ENCODE measurements at places on chromosomes 5 and 9.

DNA sequence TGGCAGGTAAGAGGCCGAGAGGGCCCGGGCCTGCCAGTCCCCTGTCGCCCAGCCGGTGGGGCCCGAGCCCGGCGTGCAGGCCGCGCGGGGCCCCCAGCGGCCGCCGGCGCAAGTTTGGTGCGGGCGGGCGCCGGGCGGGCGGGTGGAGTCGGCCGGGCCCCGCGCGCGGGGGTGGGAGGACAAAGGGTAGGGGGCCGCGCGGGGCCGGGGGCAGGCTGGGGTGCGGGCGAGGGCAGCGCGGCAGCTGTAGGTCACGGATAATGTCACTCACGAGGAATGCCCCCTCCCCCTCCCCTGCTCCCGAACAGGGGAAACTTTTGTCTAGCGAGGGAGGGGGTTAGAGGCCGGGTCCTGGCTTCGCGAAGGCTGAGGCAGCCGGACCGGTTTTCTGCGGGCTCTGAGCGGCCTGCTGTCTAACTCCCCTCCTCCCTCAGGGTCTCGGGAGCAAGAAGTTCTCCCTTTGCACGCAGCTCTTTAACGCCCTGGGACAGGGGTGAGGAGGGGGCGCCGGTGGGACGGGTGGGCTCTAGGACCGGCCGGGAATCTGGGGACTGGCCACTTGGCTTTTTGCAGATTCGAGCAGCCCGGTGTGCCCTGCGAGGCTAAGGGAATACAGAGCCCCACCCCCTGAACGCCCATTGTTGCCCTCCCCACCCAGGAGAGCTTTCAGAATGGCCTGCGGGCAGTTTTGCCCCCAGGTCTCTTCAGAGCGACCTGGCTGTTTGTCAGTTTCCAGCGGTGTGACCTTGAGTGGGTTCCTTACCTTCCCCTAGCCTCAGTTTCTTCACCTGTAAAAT lies 21.3 kb upstream of the NDST1 start:
- peak; percentile 69 for DNase-seq

GRCh38 chr5:115432691-115433090 lies 111.9 kb downstream of the FEM1C start:
- no peak for DNase-seq

DNA sequence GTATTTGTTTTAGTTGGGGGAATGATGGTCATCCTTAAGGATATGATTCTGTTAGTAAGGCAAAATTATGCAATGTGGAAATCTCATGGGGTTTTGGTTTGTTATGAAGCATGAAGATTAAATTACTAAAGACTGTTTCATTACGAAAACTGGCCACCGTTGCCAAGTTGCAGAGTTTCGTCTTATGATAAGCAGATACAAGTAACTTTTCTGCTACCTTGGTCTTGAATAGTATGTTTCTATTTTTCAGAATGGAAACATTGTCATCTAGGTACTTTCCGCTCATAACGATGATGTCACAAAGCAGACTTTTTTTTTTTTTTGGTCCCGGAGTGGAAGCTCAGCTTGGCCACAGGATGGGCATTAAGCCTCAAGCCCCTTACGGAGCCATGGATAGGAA lies 4.2 kb downstream of the CCNI2 start:
- DNase-seq: peak; percentile 77

DNA sequence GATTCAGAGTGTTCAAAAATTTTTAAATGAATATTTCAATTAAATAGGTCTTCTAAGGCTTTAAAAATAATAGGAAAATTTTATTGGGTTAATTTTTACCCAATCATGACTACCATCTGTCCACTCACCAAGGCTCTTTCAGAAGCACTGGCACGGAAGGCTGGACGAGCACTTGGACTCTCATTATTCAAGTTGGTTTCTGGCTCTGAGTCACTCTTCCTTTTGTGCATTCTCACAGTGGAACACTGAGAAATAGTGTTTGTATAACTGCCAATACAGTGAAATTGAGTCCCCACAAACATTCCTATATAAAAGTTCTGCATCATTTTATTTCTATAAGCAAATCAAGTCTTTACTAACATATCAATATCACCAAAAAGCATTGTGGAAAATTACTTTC lies 1149.0 kb downstream of the EFNA5 start:
- no peak for DNase-seq

DNA sequence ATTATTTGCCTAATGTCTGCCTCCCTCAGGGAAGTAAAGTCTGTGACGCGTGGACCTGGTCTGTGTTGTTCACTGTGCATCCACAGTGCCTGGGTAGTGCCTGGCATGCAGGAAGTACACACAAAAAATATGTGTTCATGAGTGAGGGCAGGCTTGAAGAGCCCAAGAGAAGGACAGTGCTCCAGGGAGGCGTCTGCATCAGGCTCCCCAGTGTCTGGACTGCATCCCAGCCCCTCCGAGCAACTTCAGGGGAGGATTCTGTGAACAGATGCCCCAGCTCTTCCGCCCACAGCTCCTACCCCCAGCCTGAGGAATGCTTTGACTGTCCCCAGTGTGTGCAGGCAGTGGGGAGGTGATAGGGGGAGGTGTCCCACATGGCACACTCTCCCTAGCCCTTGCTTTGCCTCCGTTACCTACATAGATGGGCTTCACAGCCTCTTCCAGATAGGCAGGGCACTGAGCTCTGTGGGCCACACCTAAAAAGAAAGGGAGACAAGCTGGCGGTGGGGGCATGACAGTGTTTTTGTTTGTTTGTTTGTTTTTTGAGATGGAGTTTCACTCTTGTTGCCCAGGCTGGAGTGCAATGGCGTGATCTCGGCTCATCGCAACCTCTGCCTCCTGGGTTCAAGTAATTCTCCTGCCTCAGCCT lies 25.4 kb downstream of the IRF1 start:
- no peak for DNase-seq

DNA sequence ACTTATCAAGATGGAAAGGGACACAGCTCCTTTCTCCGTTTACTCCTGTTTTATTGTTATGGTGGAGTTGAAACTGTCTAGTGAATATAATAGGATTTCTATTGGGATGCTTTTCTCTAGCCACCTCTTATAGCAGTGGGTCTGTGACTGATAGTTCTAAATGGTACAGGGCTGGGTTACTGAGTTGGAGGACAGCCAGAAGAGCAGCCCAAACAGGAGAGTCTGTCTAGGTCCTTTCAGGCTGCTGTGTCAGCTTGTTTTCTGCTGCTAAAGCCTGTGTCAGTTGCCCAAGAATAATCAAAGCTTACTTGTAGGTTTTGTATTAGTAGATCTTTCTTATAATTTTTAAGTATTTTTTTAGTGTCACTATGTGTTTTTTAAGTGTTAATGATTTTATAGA lies 356.0 kb upstream of the SEMA6A start:
- no peak for DNase-seq

DNA sequence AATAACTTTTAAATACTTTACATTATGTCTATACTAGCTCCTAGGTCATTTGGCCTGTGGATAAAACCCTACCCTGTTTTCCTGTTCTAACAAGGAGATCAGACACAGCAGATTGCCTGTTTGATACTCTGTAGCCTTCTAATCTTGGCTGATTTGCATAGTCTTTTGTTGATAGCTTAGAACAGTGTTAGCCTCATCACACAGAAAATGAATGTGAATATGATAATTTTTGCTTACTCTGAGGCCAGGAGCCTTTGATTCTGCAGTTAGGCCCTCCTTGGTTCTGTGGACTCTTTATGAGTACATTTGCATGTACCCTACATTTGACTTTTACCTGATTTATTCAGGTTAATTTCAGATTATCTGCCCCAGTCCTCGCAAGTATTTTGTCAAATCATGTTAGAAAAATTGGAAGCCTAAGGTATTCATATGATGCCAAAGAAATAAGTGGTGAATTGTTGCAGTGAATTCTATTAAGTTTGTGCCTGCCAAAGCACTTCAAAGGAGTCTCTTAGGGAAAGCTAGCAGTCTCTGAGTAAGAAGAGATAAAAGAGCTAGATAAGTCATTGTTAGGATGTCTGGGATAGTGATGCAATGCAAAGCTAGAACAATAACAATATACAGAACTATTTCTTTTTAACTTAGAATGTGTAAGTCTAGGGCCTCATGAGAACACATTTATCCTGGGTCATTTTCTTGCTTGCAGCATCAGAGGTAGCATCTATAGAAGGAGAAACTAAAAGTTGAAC lies 56.4 kb downstream of the SCAMP1 start:
- no peak for DNase-seq

DNA sequence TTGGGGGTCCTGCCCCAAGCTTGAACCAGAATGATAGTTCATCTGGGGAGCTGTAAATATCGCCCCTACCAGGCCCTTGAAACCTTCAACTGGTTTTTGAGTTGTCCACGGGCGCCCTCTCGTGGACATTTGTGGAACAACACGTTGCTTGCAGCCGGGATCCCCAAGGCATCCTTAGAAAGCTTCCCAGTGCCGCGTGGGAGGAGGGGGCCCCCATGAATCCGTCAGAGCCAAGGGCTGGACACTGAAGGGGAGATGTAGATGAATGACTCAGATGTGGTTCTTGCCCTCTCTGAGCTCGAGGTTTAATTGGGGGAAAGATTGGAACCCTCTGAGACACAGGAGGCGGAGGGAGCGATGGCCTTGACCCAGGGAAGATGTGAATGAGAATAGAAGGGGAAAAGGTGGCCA lies 31.8 kb upstream of the ORM1 start:
- DNase-seq: peak; percentile 83

- DNase-seq: no peak
These were observed 349.5 kb downstream of the PRR16 start for GRCh38 chr5:120813551-120813950.

DNA sequence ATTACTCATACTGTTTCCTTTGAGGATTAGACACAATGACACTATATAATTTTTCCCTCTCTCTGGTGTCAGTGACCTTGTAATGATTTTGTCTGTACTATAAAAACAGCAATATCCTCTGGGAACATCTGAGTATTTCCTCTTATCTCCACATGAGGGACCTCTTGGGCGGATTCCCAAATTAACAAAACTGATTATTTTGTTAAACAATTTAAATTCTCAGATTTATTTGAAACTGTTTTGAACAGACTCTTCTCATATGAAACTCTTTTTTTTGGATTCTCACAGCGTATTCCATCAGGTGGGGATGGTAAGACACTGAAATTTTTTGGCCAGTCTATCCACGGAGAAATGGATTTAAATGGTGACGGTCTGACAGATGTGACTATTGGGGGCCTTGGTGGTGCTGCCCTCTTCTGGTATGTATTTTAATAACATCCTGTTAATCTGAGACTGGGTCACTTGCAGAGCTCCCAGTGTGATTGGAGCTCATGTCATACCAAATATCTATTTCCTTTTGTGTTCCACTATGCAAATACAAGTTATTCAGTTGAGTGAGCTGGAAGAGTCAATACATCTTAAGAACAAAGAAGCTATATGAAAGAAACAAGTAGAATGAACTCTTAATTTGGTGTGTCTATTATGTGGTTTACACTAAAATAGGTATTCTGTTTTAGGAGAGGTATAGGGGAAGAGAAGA lies 73.8 kb upstream of the ITGA2 start:
- peak; percentile 67 for DNase-seq

DNA sequence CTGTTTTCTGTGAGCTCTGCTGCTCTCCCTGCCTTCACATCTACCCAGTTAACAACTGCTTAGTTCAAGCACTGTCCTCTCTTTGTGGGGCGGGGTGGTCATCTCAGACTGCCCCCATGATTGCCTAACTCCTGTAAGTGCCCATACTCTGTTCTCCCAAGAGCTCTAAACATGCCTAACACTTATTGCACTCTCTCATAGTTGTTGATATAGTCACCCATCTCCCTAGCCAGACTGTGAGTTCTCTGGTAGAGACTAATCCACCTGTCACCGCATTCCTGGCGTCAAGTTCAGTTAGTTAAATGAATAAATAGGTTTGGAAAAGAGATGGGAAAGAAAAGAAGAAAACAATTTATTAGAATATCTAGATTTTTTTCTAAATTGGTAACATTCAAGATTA lies 18.3 kb upstream of the MUSK start:
- DNase-seq: peak; percentile 49

DNA sequence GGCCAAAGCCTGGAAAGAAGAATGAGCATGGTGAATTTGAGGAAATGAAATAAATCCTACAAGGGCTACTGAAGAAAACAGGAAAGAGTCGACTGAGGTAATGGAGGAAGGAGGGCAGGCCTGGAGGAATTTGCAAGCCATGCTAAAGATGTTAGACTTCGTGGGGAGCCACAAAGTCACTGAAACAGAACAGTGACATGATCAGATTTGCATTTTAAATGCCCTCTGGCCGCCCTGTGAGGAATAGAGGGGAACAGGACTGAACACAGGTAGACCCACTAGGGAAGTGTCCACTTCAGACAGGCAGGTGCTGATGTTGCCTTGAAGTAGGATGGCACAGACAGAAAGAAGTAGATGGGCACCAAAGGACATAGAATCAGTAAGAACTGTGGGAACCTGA lies 42.8 kb upstream of the RLN1 start:
- no peak for DNase-seq

DNA sequence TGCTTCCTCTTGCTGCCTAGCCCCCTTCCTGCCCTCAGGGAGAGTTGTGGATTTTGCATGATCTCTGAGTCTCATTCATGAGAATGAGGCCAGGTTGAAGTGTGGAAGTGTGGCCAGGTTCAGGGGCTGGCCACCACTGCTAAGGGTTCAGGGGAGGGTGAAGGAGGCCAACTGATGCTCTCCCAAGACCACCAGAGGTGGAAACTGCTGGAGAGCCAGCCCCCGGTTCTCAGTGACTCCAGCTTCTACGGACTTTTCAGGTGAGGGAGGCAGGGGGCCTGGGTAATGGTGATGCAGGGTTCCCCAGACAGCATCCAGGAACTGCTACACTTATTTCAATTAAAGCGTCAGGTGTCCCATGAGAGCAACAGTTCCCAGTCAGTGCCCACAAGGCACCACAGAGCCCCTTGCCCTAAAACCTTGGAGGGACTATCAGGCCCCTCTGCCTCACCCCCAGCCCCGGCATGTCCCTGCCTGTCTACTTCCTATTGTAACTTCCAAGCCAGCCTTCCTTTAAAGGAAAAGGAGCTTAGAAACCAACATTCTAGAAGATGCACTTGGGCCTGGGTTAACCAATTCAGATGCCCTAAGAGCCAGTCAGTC lies 50.1 kb downstream of the AMBP start:
- DNase-seq: no peak

DNA sequence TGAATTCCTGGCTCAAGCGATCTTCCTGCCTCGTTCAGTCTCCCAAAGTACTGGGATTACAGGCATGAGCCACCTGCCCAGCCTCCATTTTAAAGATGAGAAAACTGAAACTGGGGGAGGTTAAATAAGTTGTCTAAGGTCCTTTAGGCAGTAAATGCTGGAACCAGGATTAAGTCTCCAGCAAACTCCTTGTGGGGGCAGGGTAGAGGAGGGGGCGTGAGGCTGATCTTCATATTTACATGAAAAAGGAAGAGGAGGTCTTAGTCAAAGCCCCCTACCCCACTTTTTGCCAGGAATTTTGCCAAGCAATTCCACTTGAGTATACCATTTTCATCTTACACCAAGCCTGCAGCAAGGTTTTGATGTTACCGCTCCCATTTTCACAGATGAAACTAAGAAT lies 76.6 kb upstream of the NR4A3 start:
- DNase-seq: no peak

DNA sequence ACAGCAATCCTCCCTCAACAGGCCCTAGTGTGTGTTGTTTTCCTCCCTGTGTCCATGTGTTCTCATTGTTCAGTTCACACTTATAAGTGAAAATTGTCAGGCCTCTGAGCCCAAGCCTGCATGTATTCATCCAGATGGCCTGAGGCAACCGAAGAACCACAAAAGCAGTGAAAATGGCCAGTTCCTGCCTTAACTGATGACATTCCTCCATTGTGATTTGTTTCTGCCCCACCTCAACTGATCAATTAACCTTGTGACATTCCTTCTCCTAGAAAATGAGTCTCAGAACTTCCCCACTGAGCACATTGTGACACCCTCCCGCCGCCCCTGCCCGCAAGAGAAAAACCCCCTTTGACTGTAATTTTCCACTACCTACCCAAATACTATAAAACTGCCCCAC lies 17.4 kb upstream of the TRPC7 start:
- no peak for DNase-seq

- DNase-seq: no peak
These were observed 31.1 kb upstream of the TRIM14 start for GRCh38 chr9:98150164-98150563.
